Retina (tissue), 1 donor: ENCODE measurements at places on chromosomes 1 and 21.

DNA sequence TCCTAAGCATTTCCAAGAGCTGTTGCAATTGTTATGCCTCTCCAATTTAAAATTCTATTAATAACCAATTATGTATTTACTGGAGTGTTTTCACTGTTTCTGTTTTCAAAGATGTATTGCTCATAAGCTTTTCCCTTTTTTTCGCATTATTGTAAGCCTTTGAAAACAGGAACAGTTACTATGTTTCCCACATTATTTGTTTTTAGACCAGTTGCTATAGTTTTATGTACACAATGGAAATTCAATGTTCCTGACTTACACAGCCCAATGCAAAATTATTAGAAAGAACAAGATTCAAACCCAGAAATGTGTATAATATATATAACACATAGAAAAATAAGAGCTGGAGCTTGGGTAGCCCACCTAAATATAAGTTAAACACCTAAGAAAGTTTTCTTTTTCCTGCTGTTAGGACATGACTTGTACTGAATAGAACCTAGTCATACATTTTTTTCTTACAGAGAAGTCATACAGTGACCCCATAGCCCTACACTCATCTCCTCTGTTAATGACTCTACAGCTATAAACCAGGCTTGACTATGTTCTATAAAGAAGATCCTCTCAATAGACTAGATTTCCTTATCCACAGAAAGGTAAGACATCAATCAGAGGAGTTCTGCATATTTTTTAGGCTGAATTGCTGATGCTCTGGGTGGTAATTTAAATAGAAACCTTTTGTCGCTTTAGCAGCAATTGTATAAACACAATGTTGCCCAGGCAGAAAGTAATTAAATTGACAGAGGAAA is 299.6 kb downstream of the USH2A start:
- no peak for DNase-seq

DNA sequence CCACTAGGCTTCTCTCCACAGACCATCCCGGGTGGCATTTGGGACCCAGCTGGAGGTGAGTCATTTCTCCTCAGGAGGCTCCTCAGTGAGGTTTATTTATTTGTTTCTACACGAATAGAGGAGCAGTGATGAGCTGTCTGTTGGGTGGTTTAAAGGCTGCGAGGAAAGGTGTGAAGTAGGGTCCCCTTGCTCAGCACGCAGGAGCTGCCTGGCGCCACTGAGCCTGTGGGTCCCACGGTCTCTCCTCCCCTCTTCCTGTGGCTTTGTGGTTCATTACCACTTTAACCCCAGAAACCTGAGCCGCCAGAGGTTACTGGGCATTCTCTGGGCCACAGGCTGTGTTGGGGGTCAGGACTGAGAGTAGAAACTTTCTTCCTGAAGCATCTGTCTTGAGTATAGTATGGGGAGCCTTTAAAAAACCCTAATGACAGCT is 39.9 kb downstream of the IL6R start:
- DNase-seq: no peak

DNA sequence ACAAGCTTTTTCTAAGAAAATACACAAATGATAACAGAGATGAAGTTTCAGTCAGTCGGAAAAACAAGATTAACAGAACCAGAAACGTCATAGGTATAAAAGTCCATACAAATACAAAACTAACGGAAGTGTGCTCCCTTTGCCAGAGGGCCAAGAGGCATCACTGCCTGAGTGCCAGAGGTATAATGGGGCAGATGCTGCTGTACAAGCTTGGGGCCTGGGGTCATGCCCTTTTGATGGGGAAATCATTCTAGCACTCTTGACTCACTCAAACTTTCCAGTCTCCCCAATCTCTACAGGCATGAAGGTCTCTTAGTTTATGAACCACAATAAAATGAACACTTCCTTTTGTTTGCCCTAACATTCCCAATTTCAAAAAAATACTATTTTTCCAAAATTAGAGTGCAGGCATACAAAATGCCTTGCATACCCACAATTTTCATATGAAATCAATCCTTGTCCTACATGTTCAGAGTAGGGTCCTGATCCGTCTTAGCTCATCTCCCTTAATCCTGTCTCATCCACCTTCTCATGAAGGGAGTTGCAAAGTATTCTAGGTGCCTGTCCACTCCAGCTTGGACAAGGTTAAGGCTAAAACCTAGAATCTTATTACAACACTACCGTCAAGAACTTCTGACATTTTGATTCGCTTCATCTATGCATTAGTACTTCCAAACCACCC is 1.5 kb downstream of the RPL22 start:
- DNase-seq: no peak

GRCh38 chr1:202293569-202293968 is 48.2 kb downstream of the UBE2T start:
- no peak for DNase-seq
